CD4-positive, alpha-beta T cell treated with Interleukin-1 beta for 1 hour (primary cell): ENCODE measurements at places on chromosomes 1 and 21.

DNA sequence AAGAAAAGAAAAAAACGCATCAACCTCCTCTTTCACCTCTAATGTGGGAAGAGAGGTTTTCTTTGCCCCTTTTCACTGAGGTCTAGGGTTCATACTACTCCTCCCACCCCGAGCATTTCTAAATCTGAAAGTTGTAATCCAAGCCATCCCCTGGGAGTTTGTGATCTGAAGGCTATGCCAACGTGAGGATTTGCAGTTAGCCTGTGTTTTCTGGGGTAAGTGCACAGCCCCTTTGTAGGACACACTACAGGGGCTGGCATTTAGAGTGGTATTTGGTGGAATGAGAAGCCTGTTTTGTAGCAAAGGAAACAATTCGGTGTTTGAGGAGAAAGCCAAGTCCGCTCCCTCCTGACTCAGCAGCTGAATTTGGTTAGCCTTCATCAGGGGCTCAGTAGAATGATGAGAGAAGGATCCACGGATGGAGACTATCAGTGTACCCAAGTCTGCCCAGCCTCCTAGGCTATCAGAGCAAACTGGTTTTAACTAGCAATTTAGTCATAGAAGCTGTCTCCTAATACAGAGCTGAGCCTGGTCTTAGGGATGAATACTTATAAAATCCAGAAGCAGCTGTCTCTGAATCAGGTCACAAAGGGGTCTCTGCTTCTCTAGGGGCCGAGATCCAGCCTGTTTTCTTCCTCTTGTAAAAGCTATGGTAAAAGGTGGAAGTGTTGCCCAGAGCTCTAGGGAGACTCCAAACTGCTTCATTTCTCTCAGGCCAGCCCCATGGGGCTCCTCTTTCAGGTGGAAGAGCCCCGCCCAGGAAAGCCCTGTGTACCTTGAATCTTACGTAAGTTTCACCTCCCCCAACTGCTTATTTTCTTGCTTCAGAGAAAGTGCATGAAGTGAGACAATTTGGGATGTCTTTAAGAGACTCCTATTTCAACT, 2.1 kb downstream of the PCP4L1 start:
- DNase-seq = no peak

DNA sequence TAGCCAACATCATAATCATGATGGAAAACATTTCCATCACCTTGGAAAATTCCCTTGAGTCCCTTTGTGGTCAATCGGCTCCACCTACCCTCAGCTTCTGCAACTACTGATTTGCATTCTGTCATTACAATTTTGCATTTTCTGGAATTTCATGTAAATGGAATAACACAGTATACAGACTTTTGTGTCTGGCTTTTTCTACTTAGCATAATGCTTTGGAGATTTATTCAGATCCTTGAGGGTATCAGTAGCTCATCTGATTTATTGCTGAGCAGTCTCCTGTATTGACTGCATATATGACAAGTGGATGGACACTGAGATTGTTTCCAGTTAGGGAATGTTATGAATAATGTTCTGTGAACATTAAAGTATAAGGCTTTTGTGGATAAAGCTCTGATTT, 358.3 kb downstream of the USP25 start:
- DNase-seq = no peak

- no peak for DNase-seq
Measured at GRCh38 chr1:221435504-221435904, 306.4 kb downstream of the DUSP10 start.

GRCh38 chr1:232872284-232872683, 67.1 kb downstream of the MAP10 start:
- DNase-seq = no peak

DNA sequence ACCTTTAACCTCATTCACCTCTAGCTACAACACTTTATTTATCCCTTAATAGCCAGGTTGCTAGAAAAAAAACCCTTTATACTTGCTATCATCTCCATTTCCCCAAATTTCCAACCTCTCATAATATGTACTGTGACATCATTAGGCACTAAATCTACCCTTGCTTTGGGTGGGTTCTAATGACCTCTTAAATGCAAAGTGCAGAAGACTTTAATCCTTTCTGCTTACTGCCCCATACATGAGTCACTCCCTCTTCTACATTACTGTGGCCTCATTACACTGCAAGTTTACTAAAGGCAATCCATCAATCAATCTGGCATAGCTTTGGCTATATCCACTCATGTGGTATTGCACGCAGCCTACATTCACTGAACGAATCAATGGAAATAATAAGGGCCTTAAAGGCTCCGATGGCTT, 353.3 kb downstream of the SMYD3 start:
- no peak for DNase-seq
